ENCODE measurements at places on chromosomes 16 and 17.

GRCh38 chr16:10501016-10501607, 79.3 kb downstream of the EMP2 start:
- no peak for DNase-seq

GRCh38 chr16:695355-696089, 5.3 kb upstream of the WDR24 start:
- no peak for DNase-seq

DNA sequence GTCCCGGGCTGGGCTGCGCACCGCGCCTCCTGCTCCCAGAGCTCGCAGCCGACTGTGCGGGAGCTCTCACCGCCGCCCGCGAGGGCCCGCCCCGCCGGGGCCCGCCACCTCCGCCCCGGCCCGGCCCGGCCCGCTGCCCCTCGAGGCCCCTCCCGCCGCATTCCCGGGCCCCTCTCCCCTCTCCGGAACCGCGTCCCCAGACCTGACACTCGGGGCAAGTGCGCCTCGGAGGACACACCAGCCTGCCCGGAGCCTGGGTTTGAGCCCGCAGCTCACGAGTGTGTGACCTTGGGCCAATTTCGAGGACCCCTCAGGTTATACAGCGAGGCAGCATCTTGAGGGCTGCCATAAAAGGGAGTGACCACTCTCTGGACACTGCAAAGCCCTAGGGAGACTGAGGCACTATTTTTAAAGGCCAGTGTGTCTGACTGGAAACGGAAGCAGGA, 2.0 kb upstream of the GRIN2C start:
- no peak for DNase-seq

DNA sequence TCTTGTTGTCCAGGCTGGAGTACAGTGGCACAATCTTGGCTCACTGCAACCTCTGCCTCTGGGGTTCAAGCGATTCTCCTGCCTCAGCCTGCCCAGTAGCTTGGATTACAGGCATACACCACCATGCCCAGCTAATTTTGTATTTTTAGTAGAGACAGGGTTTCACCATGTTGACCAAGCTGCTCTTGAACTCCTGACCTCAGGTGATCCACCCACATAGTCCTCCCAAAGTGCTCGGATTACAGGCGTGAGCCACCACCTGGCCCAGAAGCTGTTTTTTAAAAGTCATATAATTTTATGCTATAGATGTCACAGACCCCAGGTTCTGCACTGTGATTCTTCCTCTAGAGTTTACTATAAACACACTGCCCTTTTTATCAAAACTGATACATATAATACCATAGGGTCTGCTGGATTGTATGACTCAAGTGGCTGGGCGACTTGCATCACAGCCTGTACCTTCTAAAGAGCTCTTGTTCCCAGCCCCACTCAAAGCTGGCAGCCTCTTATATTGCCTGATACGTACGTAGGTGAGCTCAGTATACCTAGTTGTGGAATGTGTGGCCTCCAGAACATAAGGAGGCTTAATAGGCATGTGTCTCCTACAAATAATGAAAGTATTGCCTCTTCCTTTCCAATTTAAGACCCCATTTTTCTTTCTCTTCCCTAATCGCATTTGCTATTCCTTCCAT, 295.8 kb downstream of the ZFHX3 start:
- no peak for DNase-seq

DNA sequence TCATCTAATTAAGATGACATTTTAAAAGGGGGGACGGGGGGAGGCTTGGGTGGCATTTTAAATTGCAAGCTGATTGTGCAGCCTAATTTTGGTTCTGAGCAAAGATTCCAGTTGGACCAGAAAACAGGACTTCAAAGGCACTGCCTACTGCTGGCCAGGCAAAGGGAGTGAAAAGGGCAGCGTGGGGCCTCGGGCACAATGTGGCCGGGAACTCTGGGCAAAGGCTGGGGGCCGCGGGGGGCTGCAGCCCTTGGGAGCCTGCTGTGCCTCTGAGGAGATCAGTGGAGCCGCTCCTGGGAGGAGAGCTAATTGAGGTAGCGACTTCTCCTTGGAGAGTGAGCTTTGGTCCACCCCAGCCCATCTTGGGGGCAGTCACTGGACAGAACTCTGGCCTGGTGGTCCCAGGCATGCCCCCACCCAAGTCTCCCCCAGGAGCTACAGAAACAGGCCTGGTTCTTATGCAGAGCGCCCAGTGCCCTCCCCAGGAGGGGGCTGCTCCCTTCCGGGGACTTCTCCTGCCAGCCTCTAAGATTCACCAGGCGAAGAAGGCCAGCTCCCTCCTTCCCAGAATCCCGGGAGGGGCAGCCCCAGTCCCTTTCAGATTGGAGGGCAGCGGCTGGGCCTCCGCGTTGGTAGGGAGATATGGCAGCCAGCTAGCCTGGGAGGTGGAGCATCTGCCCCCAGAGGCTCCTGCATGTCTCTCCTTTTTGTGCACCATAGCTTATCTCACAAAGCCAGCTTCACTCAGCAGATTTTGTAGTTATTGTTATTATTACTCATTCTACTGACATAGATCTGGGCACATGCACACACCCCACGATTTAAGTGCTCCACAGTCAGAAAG, 115.6 kb downstream of the GNAO1 start:
- DNase-seq = no peak

- DNase-seq = no peak
Measured at GRCh38 chr17:64387545-64388171, 3.0 kb downstream of the PECAM1 start.

DNA sequence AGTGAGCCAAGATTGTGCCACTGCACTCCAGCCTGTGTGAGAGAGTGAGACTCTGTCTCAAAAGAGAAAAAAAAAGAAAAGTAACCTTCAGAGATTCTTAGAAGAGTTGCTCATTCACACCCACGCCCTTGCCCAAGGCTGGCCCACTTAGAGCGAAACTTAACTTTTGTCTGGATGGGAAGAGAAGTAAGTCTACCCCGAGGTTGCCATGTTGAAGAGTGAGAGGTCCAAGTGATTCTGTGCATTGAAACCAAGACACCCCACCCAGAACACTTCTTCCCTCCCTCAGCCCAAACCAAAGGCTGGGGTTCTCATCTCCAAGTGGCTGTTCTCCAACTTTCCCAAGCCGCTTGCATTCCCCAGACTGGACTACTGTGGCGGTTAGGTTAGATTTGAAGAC, 2.4 kb upstream of the CISD3 start:
- no peak for DNase-seq

- DNase-seq = no peak
Measured at GRCh38 chr17:33522623-33523022, 229.5 kb upstream of the ASIC2 start.

- DNase-seq = no peak
Measured at GRCh38 chr17:77632619-77633018, 325.9 kb upstream of the TNRC6C start.

DNA sequence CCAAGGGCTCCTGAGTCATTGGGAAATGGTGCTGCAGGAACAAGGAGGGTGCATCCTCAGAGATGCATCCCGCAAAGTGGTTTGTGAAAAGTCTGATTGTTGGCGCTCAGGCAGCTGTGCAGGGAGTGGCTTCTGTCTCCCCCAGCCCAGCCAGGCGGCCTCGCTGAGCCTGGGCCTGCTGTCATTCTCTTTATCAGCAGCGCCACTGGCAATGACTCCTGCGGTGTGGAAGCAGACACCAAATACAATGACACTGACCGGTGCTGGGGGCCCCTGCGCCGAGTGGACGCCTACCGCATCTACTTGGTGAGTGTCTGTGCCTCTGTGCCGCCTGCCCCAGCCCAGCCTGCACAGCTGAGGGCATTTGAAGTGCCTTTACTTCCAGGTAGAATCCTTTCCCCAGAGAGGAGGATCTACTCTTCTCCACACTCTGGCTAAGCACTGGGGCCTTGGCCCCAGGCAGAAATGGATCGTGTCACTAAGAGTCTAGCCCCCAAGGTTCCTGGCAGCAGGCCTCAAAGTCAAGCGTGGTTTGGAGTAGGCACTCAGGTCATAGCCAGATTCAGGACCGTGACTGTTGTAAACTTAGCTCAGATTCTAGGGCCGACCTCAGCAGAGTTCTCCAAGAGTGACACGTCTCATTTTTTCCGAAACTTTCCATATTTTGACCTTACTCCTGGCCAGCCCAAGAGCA, 19.3 kb upstream of the NAT9 start:
- DNase-seq = no peak

GRCh38 chr16:11251525-11252481, 4.2 kb downstream of the SOCS1 start:
- DNase-seq = no peak

- peak; percentile 95 for DNase-seq
Measured at GRCh38 chr17:3004150-3004801, 59.1 kb downstream of the OR1D5 start.

GRCh38 chr16:81212830-81213465, 25.5 kb upstream of the BCO1 start:
- no peak for DNase-seq

DNA sequence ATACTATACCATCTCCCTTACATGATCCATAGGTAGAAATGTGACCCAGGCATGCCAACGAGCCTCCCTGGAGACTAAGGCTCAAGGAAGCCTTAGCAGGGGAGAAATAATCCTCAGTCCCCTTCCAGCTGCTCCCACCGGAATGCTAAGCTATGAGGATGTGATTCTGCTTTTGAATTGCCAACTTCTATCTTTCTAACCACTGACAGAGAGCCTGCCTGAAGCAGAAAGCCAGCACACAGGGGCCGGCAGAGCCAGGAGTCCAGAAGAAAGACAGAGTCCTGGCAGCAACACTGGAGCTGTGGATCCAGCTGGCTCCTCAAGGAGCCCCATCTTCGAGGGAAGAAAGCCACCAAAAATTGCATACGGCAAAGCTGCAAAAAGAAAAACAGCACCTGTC, 579.6 kb upstream of the CDH5 start:
- no peak for DNase-seq

DNA sequence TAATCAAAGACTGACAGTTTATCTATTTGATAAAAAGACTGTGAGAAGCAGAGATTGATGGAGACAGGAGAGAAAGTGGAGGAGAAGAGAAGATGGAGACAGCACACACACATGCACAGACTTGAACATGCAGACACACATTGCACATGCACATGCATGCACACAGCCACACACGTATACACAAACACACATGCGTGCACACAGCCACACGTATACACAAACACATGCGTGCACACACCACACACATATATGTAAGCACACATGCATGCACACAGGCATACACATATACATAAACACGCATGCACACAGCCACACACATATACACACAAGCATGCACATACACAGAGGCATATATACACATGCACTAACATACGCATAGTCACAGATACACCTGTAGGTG, 313.4 kb downstream of the HAPSTR1 start:
- DNase-seq = no peak

DNA sequence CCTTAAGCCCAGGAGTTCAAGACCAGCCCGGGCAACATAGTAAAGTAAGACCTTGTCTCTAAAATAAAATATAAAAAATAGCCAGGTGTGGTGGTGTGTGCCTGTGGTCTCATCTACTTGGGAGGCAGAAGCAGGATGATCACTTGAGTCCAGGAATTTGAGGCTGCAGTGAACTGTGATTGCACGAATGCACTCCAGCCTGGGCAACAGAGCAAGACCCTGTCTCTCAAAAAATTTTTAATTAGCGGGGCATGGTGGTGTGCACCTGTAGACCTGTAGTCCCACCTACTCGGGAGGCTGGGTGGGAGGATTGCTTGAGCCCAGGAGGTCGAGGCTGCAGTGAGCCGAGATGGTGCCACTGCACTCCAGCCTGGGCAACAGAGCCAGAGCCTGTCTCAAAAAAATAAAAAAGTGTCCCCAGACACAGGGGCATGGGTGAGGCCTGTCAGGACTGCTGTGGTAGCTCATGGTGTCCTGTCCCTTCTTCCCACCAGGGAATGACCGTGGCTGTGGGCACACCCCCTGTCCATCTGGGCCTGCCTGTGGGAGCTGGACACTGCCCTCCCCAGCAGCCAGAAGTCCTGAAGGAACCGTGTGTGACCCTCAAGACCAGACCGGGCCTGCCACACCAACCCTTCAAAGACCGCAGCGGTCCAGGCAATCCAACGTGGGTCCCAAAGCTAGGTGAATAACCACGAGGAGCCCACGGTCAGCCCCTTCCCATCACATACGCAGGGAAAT, 30.8 kb upstream of the GAA start:
- no peak for DNase-seq

- DNase-seq = no peak
Measured at GRCh38 chr17:40316571-40317344, 7.8 kb downstream of the RARA start.

DNA sequence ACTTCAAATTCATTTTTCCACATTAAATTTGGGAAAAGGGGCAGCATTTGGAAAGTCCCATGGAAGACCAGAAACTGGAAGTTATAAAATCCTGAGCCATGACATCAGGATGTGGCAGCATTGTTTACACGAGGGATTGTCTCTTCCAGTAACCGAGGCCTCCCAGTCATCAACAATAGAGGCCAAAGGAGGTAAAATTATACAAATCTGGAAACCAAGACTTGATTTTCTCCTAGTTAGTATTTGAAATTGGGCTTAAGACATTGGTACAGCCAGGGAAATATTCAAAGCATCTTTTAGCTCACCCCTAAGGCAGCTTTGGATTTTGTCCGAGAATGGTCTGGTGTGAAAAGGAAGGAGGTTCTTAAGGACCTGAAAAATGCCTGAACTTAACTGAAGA, 251.6 kb upstream of the FOXF1 start:
- no peak for DNase-seq

DNA sequence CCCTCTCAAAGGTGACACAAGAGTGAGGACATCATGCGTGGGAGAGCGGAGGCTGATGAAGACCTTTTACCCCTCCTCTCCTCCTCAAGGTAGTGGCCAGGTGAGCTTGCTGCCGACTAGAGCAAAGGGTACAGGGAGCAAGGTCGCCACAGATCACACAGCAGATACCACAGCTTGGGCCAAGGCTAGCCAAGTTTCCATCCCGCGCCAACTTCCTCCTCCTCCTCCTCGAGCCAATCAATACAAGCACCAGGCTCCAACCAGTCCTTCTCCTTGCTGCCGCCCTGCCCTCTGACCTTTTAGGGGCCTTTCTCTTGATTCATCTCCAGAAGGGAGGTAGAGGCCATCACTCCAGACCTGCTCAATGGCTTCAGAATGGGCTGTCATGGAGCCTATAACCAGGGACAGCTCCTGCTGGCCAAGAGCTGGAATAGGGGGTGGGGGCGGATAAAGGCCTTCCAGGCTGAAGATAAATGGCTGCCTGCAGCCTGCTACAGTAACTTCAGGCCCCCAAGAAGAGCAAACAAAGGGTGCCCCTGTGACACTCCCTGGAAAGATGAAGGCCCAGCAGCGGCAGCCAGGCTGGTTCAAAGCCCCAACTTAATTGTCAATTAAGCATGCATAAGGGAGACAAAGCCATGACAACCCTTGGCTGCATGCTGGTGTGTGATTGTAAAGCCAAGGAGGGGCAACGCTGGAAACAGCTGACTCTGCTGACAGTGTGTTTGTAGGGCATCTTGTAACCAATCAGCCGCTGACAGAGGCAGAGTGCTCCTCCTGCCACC, 17.8 kb downstream of the HNF1B start:
- DNase-seq = no peak

GRCh38 chr16:78925083-78925767, 675.3 kb downstream of the MAF start:
- no peak for DNase-seq

DNA sequence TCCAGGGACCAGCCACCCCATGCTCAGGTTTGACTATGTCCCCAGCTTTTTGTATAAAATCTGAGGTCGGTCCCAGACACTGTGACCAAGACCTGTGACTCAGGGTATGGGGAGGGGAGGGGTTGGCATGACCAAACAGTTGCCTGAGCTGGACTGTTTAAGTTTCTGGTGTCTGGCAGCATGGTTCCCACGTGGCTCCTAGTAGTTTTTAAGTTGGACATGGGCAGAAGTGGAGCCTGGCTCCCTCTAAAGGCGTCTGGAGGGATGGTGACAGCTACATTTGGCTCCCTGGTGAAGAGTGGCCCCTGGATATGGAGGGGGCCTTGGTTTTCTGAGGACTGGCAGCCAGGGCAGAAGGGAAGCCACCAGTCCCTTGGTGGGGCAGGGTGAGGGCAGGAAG, 7.9 kb downstream of the SMCR8 start:
- no peak for DNase-seq
